ENCODE measurements at places on chromosomes 7 and 10.

DNA sequence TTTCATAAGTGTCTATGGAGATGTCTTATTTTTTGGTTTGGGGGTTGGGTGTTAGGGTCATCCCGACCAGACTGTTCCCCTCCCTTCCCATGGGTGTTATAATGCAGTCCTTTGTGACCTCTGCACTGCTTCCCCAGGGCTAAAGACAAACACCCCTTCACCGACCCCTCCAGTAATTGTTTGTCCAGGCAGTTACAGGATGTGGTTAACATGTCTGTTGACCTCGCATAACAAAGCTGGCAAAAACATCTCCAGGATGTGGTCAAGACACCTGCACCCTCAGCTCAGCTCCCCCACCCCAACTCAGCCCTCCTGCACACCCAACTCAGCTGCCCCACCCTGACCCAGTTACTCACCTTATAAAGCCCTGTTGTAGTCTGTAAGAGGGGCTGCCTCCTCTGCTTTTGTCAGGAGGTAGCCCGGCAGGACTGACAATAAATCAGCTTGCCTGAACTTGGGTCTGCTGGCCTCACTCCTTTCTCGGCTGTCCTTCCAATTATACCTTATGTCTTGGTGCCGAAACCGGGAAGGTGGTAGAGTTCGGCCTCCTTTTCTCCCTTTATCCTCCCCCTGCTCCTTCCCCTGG lies 102.2 kb downstream of the ZNF92 start:
- DNase-seq: no peak

DNA sequence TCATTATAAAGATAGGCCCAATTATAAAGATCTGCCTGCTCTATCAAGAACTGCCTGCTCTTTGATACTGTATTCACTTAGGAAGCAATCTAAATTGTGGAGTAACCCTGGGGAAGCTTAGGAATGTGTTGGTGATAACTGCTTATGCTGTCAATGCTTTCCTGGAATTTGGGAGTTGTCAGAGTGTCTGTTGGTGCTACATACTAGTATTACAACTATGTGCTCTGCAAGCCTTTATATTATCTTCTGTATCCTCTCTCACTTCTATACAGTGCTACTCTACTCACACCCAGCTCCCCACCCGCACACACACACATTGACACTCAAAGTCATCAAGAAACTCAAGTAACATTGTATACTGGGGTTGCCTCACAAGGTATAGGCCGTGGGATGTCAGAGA lies 6.1 kb downstream of the ZNF277 start:
- no peak for DNase-seq

GRCh38 chr10:15451137-15452094 lies 80.3 kb upstream of the FAM171A1 start:
- no peak for DNase-seq

DNA sequence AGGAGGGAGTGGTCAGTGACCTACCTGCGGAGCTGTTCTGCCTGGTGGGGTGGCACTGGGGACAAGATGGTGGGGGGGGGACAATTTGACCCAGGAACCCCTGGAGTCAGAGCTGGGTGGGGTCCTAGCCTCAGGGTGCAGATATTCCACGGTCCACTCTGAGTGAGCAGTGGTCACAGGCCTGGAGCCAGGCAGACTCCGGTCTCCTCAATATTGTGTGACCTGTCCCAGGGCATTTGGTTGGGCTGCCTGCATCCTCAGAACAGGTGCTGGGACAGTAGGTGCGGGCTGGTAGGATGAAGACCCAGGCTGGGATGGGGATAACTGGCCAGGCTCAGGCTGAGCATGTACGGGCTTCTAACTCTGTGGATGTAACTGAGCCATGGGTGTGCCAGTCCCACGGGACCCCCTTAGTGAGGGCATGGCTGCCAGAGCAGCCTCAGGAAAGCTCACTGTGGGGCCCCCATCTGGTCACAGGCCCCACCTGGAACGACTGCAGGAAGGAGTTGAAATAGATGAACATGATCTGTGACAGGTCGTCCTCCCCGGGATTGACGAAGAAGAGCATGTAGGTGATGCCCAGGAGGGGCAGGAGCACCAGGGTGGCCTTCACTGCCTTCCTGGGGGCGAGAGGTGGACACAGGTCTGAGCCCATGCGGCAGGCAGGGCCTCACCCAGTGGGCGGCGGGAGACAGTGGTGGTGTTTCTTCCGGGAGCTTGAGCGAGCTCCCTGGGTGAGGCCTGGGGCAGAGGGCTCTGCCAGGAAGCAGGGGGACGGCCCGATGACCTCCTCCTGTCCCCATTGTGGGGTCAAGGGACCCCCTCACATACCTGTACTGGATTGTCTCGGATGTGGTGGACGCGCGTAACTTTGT lies 26.9 kb downstream of the CRHR2 start:
- DNase-seq: no peak

DNA sequence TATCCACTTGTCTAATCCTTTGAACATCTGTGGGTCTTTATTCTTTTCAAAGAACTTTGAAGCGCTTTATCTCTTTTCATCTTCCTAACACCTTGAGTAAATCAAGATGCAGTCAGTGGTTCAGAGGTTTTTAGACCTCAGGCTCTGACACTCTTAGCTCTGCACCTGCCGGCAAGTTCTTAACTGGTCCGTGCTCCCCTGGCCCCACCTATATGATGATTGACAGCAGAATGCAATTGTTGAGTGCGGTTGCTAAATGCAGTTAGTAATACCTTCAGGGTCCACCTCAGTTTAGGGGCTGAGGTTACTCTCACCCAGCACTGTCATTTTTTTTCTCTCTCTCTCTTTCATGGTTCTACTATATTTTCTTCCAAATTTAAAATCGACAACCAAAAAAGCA lies 854.2 kb upstream of the AUTS2 start:
- DNase-seq: no peak

- no peak for DNase-seq
Measured at GRCh38 chr10:63256009-63256773, 123.1 kb downstream of the NRBF2 start.

GRCh38 chr7:32316839-32317238 lies 173.3 kb downstream of the LSM5 start:
- no peak for DNase-seq

- no peak for DNase-seq
Measured at GRCh38 chr7:29328045-29328444, 133.5 kb downstream of the CHN2 start.

DNA sequence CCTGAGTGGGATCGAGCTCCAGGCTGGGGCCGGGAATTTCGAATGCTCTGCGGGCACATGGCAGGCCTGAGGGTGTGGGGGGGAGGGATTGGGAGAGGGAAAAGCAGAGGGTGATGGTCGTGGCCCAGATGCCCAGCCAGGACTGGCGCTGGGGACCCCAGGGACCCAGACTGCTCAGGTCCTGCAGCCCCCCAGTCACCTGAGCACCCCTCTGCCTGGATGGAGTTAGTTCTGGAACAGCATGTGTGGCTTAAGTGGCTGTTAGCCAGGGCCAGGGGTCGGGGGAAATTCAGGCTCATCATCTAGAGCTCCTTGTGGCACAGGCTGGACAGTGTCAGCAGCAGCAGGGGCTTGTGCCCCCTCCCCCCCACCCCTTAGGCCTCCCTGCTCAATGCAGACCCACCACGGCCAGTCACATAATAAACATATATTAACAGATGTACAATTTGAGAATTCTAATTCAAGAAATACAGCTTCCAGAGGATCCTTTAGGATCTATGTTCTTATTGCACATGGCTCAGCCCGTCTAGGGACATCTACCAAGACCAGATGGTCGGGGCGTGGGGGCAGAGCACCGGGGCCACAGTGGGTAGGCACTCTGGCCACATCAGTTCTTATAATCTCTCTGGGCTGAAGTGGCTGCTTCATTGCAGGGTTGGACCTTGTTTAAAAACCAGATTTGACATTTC lies 22.2 kb downstream of the DNAJB12 start:
- DNase-seq: no peak

GRCh38 chr10:95214793-95215192 lies 20.8 kb downstream of the ACSM6 start:
- no peak for DNase-seq

DNA sequence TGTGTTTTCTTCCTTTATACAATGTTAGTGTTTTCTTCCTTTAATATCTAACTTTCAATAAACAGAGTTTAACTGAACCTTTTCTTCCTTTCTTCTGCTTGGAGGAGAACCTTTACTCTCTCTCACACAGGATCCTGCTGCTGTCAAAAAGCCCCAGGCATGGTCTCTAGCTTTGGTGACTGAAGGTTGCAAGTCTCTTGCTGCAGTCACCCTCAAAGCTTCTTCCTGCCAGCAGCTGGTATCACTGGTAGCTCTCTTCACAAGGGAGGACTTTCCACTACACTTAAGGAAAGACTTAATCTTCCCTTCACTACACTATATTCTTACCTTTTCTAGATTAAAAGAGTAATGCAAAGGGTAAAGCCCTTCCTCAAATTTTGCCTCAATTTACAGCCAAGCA lies 153.4 kb downstream of the SGMS1 start:
- no peak for DNase-seq

DNA sequence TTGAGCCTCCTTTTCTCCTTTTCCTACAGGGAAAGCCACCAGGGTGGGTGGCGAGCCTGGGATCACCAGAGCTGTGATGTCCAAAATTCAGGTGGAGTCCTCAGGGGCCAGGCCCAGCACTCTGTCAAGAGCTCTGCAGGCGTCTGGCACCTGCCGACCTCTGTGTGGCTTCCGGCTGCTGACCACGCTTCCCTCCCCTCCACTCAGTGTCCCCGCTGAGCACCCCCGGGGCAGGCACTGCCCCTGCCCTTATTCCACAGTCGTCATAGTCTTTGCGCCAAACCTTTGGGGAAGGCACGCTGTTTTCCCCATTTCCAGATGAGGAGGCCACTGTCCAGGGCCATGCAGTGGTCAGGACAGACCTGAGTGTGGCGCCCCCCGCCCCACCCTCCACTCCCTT lies 7.5 kb downstream of the MTG1 start:
- DNase-seq: no peak

DNA sequence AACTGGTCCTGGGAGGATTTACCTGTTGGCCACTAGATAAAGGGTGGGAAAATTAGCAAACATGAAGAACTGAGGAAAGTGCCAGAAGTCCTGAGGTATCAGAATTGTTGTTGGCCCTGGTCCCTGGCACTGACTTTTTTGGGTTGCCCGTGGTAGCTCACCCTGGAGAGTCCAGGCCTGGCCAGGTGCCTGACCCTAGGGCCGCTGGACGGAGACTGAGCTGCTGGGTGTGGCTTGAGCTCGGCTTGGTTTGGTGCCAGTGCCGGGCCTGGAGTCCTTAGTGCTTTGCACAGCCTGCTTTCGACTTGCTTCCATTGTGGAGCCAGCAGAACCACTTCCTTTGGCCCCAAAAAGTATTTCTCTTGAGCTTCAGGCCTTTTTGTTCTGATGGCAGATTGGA lies 12.9 kb downstream of the MDH2 start:
- DNase-seq: no peak

DNA sequence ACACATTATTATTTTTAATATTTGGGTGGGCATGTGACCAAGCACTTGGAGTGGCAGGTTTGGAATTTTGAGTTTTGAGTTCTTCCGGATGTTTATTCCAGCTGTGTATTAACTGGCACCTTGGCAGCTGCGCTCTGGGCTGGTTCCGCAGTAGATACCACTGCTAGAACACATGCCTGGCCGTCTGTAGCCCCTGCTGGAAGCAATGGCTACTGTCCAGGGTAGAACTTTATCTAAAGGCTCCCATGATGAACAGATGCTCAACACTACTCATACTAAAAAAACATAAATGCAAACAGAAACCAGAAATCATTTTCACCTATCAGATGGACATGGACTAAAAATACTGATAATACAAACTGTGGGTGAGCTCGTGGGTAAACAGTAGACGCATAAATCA lies 19.4 kb upstream of the SH3PXD2A start:
- DNase-seq: no peak

DNA sequence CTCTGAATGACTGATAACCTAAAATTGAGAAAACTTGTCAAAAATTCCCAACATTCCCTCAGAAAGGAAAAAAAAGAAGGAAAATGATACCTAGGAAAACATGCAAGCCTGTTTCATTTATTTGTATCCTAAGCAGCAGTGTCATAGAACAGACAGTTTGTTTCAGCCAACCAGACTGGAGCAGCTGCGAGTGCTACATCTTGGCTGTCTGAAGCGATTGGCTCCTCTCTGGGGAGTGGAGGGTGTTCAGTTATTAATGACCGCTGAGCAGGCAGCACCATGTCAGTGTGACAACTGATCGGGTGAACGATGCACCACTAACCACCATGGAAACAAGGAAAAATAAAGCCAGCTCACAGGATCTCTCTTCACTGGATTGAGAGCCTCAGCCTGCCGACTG lies at the start of gene LRRN3:
Gene LRRN3, plus strand, starts transcription at position 282 of the 400 bp plus-strand sequence. CDS start 31,646 bp downstream, outside the sequence.
- DNase-seq: peak; percentile 18

GRCh38 chr10:109855746-109856145 lies 67.6 kb downstream of the XPNPEP1 start:
- no peak for DNase-seq

DNA sequence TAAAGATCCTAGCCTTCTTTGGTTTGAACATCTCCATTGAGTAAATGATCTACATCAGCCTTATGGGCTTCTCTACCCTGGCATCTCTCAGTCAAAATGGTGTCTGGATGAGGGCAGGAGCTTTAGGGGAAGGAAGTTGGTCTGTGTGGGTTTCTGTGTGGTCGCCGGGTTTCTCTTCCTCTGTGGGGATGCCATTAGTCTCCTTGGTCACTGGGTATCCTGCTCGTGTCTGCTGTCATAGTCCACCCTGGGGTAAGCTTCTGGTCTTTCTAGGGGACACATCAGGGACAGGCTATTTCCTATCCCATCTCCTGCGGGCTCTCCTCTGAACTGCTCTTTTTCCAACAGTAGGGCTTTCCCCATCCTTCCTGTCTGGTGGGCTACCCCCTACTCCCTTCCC lies 150.3 kb upstream of the NPY start:
- no peak for DNase-seq

GRCh38 chr10:28326516-28327490 lies 23.9 kb upstream of the MPP7 start:
- DNase-seq: no peak

- no peak for DNase-seq
Measured at GRCh38 chr10:120132811-120133210, 240.3 kb downstream of the SEC23IP start.

- no peak for DNase-seq
Measured at GRCh38 chr7:129865925-129866201, 86.9 kb downstream of the UBE2H start.

- no peak for DNase-seq
Measured at GRCh38 chr7:55501611-55502010, 70.7 kb downstream of the VOPP1 start.

- no peak for DNase-seq
Measured at GRCh38 chr10:5538892-5539651, 14.3 kb downstream of the CALML3 start.

DNA sequence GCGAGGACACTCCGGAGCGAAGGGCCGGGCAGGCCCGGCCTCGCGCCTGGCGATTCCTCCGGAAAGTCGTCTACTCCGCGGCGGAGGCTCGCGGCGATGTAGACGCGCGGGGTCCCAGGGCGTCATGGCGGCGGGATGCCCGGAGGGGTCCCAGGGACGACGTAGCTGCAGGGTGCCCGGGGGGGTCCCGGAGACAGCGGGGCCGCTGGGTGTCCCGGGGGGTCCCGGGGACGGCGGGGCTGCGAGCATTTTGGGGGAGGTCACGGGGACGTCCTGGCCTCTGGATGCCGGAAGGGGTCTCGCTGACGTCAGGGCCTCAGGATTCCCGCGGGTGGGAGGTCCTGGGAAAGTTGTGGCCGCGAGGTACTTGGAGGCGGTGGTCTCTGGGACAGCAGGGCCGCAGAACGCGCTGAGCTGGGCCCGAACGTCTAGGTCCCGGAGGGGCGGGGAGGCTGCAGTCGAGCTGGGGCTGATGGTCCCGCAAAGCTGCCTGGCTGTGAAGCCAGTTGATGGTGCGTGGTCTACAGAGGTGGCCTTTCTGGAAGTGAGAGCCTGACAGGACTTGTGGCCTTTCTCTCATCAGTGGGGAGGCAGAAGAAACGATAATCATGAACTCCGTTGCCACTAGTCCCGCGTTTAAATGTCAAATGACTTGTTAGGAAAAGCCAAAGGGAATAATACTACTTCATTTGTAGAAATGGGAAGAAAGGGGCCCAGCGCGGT lies 637 bp downstream of the HSPA14 start:
- DNase-seq: peak; percentile 17
